A172 (cell line): ENCODE measurements at places on chromosomes 16 and 17.

GRCh38 chr17:948284-948852, 31.2 kb downstream of the NXN start:
- DNase-seq = no peak

DNA sequence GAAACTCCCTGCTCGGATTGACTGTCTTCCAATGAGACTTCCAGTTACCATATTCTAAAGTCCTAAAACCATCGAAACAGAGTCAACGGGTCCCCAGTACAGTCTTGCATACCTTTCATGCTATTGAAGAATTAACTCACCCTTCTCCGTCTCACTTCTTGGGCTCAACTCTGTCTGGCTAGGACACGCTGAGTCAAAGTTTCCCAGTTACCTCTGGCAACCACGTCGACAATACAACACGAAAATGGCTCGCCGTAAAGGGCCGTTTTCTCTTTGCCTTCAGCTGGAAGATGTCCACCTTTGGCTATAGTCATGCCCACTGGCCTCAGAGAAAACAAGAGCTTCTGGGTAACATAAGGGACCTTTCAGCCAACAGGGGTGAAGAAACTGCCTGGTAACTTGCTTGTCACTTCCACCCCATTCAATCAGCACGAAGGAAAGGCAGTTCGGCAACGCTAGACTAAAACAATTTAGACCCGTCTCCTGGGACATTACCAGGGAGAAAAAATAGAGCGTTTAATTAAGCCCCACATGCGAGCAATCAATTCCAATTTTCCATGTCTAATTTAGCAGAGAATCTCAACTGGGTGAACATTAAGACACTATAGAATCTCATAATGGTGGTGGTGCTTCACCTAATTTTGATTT, 21.5 kb downstream of the KCNG4 start:
- no peak for DNase-seq

DNA sequence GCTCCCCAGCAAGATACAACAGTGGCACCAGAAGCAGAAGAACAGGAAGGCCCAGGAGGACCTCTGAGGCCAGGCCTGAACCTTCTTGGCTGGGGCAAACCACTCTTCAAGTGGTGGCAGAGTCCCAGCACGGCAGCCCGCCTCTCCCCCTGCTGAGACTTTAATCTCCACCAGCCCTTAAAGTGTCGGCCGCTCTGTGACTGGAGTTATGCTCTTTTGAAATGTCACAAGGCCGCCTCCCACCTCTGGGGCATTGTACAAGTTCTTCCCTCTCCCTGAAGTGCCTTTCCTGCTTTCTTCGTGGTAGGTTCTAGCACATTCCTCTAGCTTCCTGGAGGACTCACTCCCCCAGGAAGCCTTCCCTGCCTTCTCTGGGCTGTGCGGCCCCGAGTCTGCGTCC, 11.9 kb downstream of the CES3 start:
- peak; percentile 15 for DNase-seq

DNA sequence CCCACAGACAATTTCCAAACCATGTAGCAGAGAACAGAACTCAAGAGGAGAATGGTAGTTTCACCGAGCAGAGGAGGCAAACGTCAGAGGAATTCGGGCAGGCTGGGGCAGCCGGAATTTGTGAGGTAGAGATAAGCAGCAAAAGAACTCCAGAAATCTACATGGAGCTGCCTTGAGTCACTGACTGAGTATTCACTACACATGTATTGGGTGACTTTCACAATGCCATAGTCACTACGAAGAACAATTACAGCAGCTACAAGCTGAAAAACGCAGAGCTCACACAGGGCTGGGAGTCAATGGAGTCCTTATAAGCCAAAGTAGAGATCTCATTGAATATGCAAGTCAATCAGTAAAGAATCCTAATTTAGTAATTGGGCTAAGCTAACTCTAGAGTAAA, 13.4 kb downstream of the CMC2 start:
- DNase-seq = peak; percentile 82

DNA sequence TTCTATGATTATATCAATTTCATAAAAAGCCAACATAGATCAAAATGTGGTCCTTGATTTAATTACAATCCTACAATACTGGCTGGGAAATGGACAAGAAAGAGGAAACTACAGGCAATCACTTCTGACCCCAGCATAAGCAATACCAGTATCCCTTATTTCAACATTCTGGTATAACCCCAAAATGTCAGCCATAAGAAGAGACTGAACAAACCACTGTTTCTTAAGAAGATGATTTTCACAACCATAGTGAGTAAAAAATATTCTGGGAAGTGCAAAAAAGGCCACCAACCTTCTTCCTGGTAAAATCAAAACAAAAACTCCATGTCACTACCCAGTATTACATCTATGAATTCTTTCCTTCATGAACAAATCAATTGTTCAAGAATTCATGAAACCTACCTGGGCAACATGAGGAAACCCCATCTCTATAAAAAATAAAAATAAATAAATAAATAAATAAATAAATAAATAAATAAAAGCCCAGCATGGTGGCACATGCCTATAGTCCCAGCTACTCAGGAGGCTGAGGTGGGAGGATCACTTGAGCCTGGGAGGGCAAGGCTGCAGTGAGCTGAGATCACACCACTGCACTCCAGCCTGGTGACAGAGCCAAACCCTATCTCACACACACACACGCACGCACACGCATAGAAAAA, 7.5 kb downstream of the N4BP1 start:
- no peak for DNase-seq

DNA sequence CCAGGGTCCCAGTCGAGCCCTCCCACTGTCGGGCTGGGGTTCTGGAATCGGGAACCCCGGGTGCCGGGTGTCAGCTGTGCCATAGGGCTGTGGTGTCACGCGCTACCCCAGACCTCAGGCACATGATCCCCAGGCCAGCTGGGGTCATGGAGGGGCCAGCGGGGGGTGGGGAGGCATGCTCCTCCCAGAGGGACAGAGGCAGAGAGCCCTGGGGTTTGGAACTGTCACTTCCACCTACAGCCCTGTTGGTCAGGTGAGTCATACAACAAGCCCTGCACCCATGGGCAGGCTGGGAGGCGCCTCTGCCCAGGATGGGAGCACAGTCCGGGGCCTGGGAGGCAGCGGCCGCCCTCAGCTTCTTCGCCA, 63.0 kb downstream of the BAIAP2 start:
- peak; percentile 95 for DNase-seq

DNA sequence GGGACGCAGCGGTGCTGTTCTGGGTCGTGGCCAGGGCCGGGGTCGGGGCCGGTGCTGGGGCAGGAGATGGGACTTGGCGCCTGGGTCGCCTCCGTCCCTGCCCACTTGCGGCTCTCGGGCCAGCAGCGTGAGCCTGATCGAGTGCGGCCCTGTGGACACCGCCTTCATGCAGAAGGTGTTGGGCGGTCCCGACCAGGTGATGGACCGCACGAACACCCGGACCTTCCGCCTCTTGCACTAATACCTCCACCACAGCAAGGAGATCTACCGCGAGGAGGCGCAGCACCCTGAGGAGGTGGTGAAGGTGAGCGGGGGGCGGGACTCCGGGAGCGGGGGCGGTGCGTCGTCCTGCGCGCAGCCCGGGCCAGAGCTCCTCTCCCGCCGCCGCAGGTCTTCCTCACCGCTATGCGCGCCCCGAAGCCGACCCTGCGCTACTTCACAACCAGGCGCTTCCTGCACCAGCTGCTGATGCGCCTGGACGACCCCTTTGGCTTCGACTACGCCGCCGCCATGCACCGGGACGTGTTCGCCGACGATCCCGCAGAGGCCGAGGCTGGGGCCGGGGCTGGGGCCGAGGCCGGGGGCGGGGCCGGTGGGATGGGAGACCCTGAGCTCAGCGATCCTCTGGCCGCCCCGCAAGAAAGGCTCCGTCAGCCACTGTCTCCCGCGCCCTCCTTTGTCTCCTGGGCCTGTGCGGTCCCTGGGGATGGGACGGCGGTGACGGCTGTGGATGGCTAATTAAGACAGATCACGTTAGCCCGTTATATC, 4.5 kb upstream of the HSD17B1 start:
- DNase-seq = no peak

DNA sequence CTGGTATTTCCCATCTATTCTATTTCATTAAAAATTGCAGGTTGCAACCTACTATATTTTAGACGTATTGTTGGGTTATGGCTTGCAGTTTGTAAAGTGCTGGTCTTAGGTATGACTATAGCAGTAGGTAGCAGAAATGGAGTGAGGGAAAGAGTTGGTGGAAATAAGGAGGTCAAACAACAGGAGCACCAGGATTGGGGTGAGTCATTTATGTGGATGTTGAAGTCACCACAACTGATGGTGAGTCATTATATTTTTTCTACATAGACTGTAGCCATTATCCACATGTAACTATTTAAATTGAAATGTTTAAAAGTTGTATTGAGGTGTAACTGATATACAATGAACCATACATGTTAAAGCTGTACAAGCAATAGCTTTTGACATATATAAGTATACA, 25.0 kb upstream of the HS3ST3A1 start:
- DNase-seq = peak; percentile 88

- DNase-seq = peak; percentile 40
These were observed 44.1 kb upstream of the STH start for GRCh38 chr17:45954914-45955313.

DNA sequence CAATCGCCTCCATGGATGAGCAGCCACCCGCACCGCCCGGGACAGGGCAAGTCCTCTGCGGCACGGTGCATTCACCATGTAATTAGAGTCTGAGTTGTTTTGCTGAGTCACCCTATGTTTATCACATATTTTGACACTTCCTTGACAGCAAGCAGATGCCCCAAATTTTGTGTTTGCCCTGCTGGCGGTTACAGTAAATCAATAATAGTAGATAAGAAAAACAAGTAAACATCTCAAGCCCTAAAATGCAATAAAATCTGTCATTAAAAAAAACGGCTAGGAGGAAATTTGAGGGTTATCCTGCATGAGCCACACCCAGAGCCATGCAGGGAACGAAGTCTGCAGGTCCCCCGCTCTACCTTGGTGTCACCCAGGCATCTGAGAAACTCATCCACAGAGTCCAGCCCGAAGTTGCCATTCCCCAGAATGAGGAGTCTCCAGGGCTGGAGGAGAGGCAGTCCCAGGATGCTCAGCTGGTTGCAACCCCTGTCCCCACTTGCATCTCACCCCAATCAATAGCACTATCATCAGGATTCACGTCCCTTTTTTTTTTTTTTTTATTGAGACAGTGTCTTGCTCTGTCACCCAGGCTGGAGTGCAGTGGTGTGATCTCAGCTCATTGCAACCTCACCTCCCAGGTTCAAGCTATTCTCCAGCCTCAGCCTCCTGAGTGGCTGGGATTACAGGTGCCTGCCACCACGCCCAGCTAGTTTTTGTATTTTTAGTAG, 16.5 kb upstream of the ST6GALNAC1 start:
- peak; percentile 54 for DNase-seq

- DNase-seq = no peak
These were observed 66.4 kb downstream of the NDEL1 start for GRCh38 chr17:8502126-8502525.

- peak; percentile 77 for DNase-seq
These were observed 190.9 kb downstream of the RAB11FIP4 start for GRCh38 chr17:31582151-31582907.

- DNase-seq = no peak
These were observed 7.7 kb downstream of the CDH1 start for GRCh38 chr16:68744744-68745280.

GRCh38 chr17:45972531-45972930, 26.5 kb upstream of the STH start:
- DNase-seq = no peak

DNA sequence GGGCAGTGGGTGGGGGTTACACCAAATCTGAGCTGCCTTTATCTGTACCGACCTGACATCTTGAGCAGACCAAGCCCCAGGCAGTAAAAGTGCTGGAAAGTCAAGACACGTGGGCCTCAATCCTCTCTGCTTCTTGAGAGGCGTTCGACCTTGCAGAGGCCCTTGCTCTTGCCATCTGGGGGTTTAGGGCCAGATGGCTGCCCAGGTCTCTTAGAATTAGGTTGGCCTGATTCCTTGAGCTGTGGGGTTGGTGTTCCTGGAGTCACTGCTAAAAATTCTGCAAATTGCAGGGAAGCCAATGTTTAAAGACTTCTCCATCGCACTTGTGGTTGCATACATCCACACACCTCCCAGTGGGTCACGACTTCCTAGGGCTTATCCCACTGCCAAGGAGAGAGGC, 238.2 kb upstream of the ASIC2 start:
- DNase-seq = no peak

DNA sequence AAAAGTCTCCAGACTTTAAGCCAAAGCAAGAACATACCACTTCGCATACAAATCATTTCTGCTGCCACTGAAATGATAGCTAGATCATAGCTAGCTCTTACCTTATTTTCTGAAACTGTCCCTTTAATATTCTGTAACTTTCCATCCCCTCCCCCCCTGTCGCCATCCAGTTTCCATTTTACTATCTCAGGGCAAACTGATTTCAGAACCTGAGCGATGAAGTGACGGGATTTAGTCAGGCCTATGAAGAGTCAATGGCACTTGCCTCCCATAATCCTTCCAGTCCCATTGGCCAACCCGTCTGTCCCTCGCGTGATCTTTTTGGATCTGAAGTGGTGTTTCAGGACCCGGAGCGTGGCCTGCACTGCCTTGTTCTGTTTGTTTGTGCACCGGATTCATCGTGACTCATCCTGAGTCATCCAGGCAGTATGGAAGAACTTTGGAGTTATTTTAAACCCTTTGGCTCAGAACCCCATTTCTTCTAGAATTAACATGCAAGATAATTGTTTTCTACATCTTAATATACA, 199.8 kb upstream of the CHMP6 start:
- DNase-seq = peak; percentile 96

GRCh38 chr17:17663160-17664063, 17.8 kb upstream of the RAI1 start:
- peak; percentile 94 for DNase-seq

DNA sequence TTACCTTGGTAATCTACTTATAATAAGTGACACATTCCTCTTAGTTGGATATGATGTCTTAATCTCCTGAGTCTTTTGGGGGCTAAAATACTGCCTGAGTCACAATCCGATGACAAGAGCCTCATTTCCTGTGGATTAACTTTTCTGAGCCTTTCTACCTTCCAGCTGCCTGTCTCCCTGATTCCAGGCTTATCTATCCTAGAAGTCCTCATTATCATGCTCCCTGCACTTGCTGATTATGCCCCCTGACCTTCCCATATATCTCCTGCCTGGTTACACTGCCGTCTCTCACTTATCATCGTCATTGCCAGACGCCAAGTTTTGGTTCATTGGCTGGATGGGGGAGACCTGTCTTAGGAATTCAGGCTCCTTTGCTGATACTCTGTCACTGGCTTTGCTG, 727.4 kb upstream of the CA10 start:
- DNase-seq = no peak
